ENCODE measurements at places on chromosomes 16 and 17. TPM values are rescaled to one million over a fixed set of nuclear protein-coding genes. Genes with fewer than 3 reads are reported as not detected.

The RAC3 gene
- 41.7 TPM for total RNA-seq

The C1QTNF8 gene
- total RNA-seq, result not detected

The TIMP2 gene
- total RNA-seq, result 119 TPM

DNA sequence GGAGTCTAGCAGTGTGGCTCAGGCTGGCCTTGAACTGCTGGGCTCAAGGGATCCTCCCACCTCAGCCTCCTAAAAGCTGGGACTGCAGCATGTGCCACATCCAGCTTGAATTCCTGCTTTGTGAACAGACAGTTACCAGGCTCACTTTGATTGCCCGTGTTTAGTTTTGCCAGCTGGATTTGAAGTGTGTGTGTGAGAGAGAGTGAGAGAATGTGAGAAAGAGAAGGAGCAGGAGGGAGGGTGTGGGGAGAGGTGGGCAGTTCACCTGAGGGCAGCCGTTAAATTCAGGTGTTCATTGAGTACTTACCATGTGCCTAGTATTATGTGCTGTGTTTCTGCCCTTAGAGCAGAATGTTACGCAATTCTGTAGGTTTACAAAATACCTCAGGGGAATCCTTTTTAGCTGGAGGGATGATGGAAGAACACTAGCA lies 4.7 kb downstream of the DUSP14 start:
- DNase-seq, result no peak

Data from HT1080 (cell line).